Sciatic nerve (tissue), 2 donors: ENCODE measurements at places on chromosomes 7 and 10.

DNA sequence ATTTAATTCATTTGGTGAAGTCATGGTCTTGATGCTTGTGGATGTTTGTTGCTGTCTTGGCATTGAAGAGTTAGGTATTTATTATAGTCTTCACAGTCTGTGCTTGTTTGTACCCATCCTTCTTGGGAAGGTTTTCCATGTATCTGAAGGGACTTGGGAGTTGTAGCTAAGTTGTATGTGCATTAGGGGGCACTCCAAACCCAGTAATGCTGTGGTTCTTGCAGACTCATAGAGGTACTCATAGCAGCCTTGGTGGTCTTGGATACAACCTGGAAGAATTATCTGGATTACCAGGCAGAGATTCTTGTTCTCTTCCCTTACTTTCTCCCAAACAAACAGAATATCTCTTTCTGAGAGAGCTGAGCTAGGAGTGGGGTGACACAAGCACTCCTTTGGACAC is 93.2 kb downstream of the ADCYAP1R1 start:
- no peak for DNase-seq

DNA sequence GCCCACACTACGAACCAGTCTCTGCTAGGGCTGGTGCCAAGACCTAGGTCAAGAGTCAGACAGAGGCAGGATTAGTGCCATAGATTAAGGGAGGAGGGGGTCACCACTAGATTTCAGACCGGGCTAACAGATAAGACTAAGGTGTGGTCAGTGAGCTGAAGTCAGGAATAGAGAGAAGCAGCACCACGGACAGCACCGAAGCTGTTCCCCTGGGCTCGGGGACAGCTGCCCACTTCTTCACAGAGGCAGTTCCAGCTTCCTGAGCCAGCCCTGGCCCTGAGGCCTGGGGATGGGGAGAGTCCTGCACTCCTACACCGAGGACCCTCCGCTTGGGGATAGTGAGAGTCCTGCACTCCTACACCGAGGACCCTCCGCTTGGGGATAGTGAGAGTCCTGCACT is 11.2 kb upstream of the JAKMIP3 start:
- DNase-seq, result no peak

DNA sequence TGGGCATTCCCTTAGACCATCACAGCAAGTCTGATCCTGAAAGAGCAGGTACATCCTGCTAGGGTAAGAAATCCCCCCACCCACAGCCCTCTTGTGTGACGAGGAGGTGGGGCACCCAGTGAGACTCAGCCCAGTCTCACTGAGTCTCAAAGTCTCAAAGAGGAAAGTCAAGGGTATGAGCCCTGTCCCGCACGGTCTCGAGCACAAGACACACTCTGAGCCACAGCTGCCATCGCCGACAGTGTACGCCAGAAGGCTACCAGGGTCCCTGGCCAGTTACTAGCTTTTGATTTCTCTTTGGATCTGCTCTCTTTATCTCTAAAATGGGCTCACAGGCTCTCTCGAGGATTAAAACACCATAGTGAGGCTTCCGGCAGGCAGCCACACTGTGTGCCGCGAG is 190.2 kb downstream of the TNS3 start:
- no peak for DNase-seq

- no peak for DNase-seq
Measured at GRCh38 chr10:114708717-114709335, 50.8 kb upstream of the ABLIM1 start.

- no peak for DNase-seq
Measured at GRCh38 chr10:7484456-7485243, 73.8 kb upstream of the SFMBT2 start.

DNA sequence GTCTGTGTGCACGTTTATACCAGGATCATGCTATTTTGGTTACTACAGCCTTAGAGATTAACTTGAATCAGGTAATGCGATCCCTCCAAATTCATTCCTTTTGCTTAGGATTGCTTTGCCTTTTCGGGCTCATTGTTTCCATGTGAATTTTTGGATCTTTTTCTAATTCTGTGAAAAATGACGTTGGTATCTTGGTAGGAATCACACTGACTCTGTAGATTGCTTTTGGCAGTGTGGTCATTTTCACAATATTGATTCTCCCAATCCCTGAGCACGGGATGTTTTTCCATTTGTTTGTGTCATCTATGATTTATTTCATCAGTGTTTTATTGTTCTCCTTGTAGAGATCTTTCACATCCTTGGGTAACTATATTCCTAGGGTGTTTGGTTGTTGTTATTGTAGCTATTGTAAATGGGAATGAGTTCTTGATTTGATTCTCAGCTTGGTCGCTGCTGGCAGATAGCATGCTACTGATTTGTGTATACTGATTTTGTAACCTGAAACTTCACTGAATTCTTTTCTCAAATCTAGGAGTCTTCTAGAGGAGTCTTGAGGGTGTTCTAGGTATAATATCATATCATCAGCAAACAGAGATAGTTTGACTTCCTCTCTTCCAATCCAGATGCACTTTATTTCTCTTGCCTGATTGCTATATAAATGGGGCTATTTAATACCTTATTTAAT is 18.2 kb downstream of the SNX8 start:
- DNase-seq, result no peak

GRCh38 chr7:19099924-19100323 is 17.5 kb downstream of the TWIST1 start:
- no peak for DNase-seq

DNA sequence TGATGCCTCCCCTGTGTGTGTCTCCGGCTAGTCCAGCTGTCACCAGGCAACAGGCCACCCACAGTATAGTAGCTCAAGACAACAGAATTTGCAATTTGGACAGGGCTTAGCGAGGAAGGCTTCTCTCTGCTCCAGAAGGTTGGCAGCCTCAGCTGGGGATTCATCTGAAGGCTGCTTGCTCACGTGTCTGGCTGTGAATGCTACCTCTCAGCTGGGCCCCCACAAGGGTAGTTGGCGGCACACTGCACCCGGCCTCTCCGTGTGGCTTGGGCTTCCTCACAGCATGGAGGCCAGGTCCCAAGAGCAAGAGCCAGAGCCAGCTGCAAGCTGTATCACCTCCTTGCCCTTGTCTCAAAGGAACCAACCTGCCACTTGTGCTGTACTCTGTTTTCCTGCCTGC is 19.2 kb downstream of the ECHDC3 start:
- no peak for DNase-seq
